ENCODE measurements at places on chromosomes 6 and 20. TPM values are rescaled to one million over a fixed set of nuclear protein-coding genes. Genes with fewer than 3 reads are reported as not detected.

Gene TCP11
- total RNA-seq: not detected

DNA sequence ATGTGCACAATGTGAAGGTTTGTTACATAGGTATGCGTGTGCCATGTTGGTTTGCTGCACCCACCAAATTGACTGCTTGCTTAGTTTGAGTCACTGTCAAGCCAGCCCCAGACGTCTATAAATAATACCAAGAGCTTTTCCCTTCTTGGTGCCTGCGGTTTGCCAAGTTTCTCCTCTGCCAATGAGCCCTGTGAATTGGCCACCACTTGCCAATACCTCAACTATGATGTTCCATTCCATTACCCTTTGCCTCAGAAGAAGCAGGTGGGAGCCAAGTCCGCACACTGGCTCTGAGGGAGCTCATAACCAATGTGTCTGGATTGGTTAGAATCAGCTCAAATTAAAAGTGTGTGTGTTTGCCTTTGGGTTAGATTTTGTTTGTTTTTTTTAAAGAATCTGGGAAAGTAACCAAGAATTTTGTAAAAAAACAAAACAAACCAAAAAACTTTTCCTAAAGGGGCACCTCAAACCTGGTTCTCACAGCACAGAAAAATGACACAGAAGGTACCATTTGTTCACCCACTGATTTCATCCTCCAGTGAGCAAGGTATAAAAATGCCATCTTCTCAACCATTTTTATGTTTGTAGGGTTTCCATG, 244.7 kb upstream of the PRND start:
- no peak for DNase-seq
- no peaks in the 10 kb centered on the region for H3K27me3 ChIP-seq

GRCh38 chr6:53464483-53464882, 80.4 kb downstream of the GCLC start:
- no peak overlapping the region for H3K4me3 ChIP-seq
- H3K4me1 ChIP-seq: 0 out of 2 replicates have a peak, but pooled peaks cover 5% of the 10 kb centered on the region
- no peak overlapping the region for H3K27ac ChIP-seq

Gene RPS10
- total RNA-seq: 1,752 TPM

Gene HCRTR2
- total RNA-seq: 0.63 TPM

DNA sequence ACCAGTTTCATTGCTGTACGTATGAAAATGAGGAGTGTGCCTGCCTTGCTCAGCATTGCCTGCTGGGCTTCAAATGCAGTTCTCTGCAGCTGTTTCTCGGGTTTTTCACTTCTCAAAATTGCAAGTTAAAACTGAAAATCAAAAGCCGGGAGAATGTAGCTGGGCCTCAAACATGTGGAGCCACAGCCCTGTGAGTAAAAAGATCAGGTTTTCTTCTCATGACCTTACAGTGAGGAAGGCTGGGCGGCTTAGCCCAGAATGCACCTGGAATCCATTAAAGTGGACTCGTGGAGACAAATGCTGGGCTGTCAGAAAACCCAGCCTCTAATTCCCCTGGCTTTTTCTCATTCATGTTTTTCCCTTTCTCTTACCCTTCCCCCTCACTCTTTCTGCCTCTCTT, 34.4 kb downstream of the DSE start:
- no peaks in the 10 kb centered on the region for H3K4me1 ChIP-seq
- no peak overlapping the region for H3K27ac ChIP-seq
- no peaks in the 10 kb centered on the region for H3K36me3 ChIP-seq
- DNase-seq: no peak
- no peak overlapping the region for H3K4me3 ChIP-seq
- H3K27me3 ChIP-seq: no peaks in the 10 kb centered on the region

- peak; percentile 22 for DNase-seq
- H3K27me3 ChIP-seq: no peaks in the 10 kb centered on the region
- no peak overlapping the region for H3K4me3 ChIP-seq
- H3K4me1 ChIP-seq: peaks cover 55% of the 10 kb centered on the region
- H3K27ac ChIP-seq: peak overlapping the region; percentile 45
Measured at GRCh38 chr6:8193541-8193940, 91.2 kb upstream of the EEF1E1 start.

DNA sequence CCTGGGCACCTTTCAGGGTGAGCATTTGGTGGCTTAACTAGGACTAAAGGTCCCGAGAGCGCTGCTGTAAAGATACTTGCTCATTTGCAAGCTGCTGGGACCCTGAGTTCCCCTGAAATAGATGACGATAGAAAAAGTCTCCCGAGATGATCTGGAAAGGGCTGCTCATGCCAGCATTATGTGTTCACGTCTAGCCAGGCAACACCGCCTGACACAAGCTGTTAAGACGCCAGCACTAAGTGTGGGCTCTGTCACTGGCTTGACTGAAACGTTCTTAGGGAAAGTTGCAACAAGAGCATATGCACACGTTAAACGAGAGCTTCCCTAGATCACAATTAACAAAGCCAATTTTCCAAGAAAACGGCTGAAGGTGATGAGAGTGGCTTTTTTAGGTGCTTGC, 113.7 kb downstream of the SLC23A2 start:
- no peak for DNase-seq
- no peak overlapping the region for H3K4me3 ChIP-seq
- H3K4me1 ChIP-seq: no peaks in the 10 kb centered on the region

GRCh38 chr6:111985202-111985731, 68.6 kb upstream of the CCN6 start:
- no peaks in the 10 kb centered on the region for H3K27me3 ChIP-seq
- H3K36me3 ChIP-seq: no peaks in the 10 kb centered on the region
- peaks cover 26% of the 10 kb centered on the region for H3K4me1 ChIP-seq
- H3K4me3 ChIP-seq: no peak overlapping the region
- DNase-seq: peak; percentile 71
- H3K27ac ChIP-seq: peak overlapping the region; percentile 95

Gene CCN5
- total RNA-seq: not detected

- no peak overlapping the region for H3K27ac ChIP-seq
- no peak for DNase-seq
- H3K27me3 ChIP-seq: no peaks in the 10 kb centered on the region
- H3K4me1 ChIP-seq: no peaks in the 10 kb centered on the region
Measured at GRCh38 chr6:160077526-160077925, 44.1 kb upstream of the SLC22A1 start.

DNA sequence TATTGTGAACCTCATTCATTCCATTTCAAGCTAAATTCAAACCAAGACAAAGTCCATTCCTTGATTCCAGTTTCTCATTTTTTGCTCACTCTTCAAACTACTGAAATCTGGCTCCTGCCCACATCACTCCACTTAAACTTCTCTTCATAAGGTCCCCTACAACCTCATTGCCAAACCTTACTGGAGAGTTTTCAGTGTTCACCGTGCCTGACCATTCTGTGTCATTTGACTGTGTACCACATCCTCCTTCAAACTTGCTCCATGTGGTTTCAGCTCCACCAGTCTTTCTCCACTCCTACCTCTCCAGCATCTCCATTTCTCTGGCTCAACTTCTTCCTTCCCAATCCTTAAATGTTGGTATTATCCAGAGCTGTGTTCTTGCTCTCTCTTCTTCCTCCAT, 38.5 kb upstream of the TAB2 start:
- no peak overlapping the region for H3K4me3 ChIP-seq
- H3K36me3 ChIP-seq: no peaks in the 10 kb centered on the region

DNA sequence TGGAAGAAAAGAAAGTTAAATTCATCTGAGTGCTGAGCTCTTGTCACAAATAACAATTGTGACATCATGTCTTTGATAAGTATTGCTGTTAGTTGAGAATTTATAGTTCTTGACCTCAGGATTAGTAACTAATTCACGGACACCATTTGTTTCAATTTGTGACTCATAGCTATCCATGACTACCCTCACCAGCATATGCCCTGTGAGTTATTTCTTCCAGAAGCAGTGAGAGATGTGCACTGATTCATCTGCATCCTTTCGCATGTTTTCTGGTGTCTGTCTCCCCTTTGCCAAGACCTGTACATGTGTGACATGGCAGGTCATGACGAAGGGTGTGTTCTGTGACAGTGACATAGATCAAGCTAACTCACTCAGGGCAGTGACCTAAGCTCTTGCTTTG, 86.9 kb downstream of the SOBP start:
- no peak for DNase-seq
- no peaks in the 10 kb centered on the region for H3K36me3 ChIP-seq

DNA sequence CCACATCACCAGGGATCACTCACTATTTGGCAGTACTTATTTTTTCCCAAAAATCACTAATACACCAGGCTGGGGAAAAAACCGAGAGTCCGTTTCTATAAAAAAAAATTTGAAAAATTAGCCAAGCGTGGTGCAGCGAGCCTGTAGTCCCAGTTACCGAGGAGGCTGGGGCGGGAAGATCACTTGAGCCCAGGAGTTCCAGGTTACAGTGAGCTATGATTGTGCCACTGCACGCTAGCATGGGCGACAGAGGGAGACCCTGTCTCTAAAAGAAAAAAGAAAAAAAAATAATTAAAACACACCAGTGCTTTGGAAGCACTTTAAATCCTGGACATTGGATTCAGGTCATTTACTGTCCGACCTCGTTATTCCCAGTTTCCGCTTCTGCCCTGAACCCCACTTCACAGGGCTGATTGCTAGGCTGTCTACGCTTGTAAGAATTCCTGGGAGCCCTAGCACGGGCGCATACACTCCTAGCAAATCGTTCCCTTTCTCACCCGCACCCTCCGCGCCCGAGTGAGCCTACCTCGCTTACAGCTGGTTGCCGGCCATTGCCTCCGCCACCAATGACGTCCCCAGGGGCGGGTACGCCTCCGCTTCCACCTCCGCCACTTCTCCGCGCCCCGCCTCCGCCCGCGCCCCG, at the start of gene TPMT:
Gene TPMT (minus strand): TSS at position 571 of the 643 bp plus-strand sequence. CDS start 5,950 bp downstream, outside the sequence.
- H3K27me3 ChIP-seq: no peaks in the 10 kb centered on the region
- peak within 1 kb of the TSS; percentile 98 for H3K4me3 ChIP-seq
- H3K36me3 ChIP-seq: no peaks in the 10 kb centered on the region
- H3K4me1 ChIP-seq: no peaks in the 10 kb centered on the region
- H3K27ac ChIP-seq: peak within 1 kb of the TSS; percentile 99
- DNase-seq: peak; percentile 20

- no peaks in the 10 kb centered on the region for H3K27me3 ChIP-seq
- no peak overlapping the region for H3K4me3 ChIP-seq
- peak overlapping the region; percentile 49 for H3K27ac ChIP-seq
- DNase-seq: peak; percentile 73
- no peaks in the 10 kb centered on the region for H3K36me3 ChIP-seq
Measured at GRCh38 chr20:57698116-57698866, 11.5 kb downstream of the PMEPA1 start.

GRCh38 chr20:23260181-23260840, 90.3 kb upstream of the NXT1 start:
- H3K4me1 ChIP-seq: no peaks in the 10 kb centered on the region
- DNase-seq: no peak
- no peaks in the 10 kb centered on the region for H3K36me3 ChIP-seq
- H3K27ac ChIP-seq: no peak overlapping the region
